Epithelial cell of prostate (primary cell): ENCODE measurements at places on chromosomes 2 and 18.
A peak's percentile ranks its signal among the peaks of the same experiment; 100 is the strongest.

GRCh38 chr18:49876536-49876935 is 63.2 kb upstream of the ACAA2 start:
- DNase-seq, result no peak

- no peak for DNase-seq
These were observed 348.0 kb downstream of the GPD2 start for GRCh38 chr2:156784020-156784701.

DNA sequence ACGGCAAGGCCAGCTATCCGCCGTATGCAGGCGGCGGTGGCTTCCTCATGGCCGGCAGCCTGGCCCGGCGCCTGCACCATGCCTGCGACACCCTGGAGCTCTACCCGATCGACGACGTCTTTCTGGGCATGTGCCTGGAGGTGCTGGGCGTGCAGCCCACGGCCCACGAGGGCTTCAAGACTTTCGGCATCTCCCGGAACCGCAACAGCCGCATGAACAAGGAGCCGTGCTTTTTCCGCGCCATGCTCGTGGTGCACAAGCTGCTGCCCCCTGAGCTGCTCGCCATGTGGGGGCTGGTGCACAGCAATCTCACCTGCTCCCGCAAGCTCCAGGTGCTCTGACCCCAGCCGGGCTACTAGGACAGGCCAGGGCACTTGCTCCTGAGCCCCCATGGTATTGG is 3.1 kb downstream of the B3GNT7 start:
- no peak for DNase-seq

DNA sequence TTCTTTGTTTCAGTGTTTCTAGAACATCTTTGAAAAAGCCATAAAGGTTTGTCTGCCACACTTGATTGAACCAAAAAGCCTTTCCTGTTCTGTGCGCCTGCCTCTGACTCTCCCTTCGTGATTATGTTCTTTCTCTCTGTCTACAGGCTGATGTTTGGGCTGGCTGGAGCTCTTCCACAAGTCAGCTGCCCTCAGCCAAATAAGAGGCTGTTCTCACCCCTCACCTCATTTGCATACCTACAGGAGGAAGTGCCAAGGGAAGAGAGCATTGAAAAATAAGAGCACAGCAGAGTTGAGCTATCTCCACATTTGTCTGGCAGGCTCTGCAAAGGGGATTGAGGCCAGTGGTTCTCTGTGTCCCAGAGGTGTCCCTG is 15.8 kb downstream of the INPP5D start:
- no peak for DNase-seq

DNA sequence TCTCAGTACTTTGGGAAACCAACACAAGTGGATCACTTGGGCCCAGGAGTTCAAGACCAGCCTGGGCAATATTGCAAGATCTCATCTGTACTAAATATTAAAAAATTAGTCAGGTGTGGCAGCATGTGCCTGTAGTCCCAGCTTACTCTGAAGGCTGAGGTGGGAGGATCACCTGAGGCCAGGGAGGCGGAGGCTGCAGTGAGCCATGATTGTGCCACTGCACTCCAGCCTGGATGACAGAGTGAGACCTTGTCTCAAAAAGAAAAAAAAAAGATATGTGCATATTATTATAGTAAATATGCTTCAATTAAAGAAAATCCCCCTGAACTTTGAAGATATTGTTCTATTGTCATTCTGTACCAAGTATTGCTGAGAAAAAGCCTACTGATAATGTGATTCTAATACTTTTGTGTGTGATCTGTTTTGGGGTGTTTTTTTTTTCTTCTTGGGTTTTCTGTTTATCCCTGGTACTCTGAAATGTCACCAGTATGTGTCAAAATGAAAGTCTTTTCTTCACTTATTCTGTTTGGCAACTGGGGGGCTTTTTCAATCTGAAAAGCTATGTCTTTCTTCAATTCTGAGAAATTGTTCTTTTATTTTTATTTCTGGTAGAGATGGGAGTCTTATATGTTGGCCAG is 13.2 kb downstream of the NEURL3 start:
- no peak for DNase-seq

GRCh38 chr2:44680983-44681531 is 260.4 kb upstream of the SIX3 start:
- DNase-seq, result no peak

GRCh38 chr2:230899287-230899686 is 25.8 kb downstream of the GPR55 start:
- no peak for DNase-seq

GRCh38 chr2:65031341-65032018 is 24.7 kb upstream of the CEP68 start:
- no peak for DNase-seq

DNA sequence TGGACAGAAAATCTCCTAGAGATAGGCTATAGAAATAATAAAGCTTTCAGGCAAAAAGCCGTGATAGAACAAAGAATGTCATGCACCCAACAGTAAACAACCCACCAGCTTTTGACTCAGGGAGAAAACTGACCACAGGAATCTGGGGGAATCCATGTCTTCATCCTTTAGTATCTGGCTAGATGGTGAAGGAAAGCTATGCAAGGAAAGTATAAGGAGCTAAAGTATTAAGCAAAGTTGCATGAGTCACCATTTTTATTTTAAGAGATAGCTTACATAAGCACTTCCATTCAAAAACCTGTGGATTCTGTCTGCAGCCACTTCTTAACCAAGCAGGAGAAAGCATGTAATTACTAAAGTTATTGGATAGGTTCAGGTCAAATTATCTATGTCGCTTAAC is 363.8 kb downstream of the LRP1B start:
- DNase-seq, result no peak

DNA sequence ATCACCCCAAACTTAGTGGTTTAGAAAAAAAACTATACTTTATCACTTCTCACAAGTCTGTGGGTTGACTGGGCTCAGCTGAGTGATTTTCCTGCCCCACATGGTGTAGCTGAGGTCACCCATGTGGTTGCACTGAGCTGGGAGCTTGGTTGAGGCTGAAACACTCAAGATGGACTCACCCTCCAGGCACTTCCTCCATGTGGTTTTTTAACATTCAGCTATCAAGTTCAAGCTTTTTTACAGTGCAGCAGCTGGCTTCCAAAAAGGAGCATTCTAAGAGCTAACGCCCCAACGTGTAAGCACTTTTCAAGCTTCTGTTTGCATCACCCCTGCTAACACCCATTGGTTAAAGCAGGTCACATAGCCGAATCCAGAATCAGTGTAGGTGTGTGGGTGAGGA is 105.9 kb upstream of the CREB1 start:
- DNase-seq, result peak; percentile 22

- no peak for DNase-seq
These were observed 225.7 kb upstream of the CCDC150 start for GRCh38 chr2:196413821-196414274.

DNA sequence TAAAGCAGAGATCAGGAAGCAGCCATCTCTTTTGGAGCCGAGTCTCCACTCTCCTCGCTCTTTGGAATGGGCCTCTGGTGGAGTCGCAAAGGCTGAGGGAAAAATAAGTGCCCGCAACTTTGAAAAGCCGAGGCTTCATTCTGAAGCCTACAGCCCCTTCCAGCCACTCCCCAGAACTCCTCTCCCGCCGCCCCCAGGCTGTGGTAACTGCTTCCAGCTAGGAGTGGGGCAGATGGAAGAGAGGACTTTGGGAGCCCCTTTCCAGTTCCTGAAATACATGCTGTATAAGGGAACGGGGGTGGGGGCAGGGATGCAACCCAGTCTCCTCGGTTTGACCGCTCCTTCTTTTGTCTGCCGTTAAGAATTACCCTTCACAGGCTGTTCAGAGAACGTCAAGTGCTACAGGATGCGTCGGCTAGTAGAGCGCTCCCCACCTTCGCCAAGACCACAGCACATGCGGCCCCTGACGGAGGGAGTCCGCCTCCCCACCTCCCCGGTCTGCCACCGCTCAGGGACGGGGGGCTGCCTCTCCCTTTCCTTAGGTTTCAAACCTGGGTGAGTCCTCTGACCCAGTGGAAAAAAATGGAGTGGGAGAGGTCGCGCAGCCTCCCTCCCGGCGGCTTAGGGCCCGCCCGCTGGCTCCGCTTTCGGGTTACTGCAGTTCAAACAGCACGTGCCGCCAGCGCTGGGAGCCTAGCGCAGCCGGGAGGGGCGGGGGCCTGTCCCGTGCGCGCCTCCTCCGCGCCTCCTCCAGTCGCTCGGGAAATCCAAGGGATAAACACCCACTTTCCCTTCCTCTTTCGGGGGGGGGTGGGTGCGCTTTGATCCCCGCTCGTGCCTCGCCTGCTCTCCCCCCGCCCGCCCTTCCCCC is 4.9 kb downstream of the CYP26B1 start:
- no peak for DNase-seq

DNA sequence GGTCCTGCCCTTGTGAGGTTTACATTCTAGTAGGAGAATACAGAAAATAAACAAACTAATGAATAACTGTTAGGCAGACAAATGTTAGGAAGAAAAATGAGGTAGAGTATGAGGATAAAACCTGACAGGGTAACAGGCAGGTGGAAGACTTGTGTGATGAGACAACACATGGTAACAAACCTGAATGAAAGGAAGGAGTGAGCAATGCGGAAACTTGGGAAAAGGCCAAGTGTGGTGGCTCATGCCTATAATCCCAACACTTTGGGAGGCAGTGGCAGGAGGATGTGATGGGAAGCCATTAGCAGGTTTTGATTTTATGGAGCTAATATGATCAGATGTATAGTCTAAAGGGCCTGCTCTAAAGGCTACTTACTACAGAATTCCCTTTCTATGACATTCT is 74.2 kb downstream of the INO80D start:
- no peak for DNase-seq

DNA sequence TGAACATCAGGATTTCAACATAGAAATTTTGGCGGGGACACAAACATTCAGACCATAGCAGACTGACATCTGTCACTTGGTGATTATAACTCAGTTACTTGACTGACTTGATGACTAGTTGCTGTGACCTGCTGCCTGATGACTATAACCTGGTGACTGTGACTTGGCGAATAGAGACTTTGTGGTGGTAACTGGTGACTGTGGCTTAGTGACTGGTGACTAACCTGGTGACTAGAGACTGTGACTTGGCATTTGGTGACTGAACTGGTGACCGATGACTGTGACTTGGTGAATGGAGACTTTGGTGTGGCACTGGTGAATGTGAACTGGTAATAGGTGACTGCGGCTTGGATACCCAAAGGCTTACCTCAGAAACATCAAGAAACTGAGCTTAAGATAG is 563.1 kb upstream of the FAM98A start:
- DNase-seq, result no peak

DNA sequence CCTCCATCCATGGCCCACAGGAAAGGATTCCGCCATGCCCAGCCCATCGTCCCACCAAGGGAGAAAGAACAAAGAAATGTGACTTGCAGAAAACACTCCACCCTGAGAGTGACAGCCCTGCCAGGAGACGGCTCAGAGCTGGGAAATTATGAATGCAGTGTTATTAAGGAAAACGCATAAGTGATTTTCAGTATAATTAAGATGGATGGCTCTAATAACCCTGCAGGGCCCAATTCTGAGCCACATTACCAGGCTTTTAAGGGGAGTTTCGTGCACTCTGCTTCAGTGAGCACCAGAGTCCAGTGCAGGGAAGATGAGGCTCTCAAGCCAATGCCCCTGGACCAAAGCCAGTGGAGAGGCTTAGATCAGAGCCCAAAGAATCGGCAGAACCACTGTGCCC is 10.6 kb upstream of the TEX51 start:
- DNase-seq, result no peak

DNA sequence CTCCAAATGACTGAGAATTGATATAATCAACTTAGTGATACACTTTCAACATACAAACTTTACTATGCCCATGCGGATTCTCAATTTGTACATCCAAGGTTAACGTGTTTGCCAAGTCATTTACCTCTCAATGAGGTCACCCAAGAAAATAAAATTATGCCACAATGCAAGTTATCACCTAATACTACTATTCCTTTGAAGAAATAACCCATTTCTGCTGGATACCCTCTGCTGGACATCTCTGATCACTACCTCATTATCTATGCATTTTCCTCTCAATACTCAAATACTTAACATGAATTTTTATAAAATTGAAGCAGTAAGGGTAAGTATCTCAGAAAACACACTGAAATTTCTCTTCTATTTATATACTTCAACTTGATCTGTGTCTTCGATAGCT is 12.7 kb downstream of the HNRNPLL start:
- DNase-seq, result no peak
